DMS 273 treated with DMSO at 0.1 percent for 48 hours (cell line): ENCODE measurements at places on chromosomes 7 and 10.

DNA sequence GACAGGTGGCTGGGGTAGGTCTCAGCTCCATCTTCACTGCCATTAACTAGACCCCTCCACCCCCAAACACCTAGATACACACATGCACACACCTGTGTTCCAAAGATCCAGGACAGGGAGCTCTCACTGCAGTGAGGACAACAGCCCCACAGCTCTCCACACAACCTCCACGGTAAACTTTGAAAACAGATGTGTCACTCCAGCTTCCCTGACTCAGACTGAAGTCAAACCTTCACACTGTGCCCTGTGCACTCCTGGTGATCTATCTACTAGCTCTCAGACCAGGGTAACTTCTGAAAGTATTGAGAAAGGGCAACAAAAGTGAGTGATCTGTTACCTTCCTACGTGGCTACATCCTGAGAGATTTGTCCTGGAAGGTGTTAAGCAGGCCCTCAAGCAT is 519.8 kb downstream of the XPNPEP1 start:
- DNase-seq = no peak

DNA sequence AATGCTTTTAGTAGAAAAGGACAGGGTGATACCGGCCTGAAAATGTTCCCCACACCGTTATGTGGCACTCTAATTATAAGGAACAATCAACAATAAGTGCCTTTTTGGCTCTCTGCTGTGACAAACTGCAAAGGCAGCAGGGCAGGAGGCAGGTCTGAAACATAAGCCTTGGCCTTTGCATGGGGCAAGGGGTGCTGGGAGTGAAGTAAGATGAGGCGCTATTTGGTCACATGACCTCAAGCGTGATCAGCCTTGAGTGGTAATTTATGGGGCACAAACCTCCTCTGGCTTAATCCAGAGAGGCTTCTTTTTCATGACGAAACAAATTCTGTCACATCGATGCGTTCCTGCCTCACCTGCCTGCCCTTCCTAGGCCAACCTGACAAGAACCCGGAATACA is 202.7 kb downstream of the TAX1BP1 start:
- DNase-seq = no peak

DNA sequence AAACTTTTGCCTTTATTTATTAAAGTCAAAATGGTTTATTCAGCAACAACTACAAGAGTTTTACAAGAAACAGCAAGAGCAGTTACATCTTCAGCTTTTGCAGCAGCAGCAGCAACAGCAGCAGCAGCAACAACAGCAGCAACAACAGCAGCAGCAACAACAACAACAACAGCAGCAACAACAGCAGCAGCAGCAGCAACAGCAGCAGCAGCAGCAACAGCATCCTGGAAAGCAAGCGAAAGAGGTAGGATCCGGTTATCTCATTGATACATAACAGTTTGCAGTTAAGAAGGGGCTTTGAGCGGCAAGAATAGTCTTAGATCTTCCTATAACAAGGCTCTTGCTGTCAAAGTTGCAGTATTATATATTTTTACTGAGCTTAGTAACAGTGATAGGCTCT is 215.1 kb downstream of the FOXP2 start:
- DNase-seq = no peak

DNA sequence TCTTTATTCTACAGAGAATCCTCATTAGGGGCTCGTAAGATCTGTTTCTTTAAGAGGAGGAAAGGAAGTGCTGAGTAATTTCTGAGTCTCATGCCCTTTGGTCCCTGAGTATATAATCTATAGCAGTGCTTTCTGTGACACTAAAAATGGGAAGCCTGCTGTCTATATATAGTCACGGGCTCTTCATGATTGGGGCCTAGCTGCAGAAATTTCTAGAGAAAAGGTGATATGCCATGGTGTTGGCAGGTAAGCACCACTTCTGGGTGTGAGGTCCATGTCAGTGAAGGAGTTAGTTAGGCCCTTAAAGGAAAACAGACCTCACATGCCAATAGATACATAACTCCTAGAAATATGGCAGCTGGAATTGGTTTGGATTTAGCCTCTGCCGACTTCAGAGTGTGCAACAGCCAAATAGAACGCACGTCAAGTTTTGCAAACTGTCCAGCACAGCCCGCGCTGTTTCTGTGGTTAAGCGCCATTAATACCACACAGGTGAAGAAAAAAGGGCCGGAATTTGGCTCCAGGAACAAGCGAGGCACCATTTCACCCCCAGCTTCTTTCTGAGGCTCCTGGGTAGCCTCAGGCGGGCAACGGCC is 123.2 kb downstream of the TACC2 start:
- DNase-seq = no peak
